ENCODE measurements at places on chromosomes 1 and 21.
A peak's percentile ranks its signal among the peaks of the same experiment; 100 is the strongest.

- DNase-seq: no peak
These were observed 3.0 kb downstream of the VASH2 start for GRCh38 chr1:212953321-212953720.

- DNase-seq: no peak
These were observed 53.3 kb downstream of the AHDC1 start for GRCh38 chr1:27550510-27551169.

DNA sequence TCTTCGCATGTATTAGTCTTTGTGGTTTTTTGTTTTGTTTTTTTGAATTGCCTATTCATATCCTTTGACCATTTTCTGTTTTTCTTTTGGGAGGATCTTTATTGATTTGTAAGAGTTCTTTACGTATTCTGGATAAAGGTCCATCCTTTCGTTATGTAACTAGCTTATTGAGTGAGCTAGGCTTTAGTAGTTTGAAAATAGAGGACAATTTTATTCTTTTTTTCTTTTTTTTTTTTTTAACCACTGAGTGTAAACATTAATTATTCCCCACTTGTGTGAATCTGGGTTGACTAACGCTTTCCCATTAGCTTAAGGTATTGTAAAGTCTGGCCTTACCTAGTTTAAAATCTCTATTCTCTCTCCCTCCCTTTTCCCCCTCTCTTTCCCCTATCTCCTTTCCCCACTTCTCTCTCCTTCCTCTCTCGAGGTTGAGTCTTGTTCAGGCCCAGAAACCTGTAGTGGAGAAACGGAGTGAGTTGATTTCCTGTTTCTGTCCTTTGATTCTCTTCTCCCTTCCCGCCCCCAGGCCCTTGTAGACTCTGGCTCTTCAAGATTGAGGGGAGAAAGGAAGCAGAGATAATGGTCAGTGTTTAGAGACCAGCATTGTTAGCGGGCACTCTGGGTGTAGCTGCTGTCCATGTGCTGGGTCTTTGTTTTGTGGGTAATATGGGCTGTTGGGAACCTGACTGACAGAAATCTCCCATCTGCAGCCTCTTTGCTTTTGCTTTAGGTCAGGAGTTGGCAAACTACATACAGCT, 1.5 kb downstream of the MORC3 start:
- peak; percentile 18 for DNase-seq

DNA sequence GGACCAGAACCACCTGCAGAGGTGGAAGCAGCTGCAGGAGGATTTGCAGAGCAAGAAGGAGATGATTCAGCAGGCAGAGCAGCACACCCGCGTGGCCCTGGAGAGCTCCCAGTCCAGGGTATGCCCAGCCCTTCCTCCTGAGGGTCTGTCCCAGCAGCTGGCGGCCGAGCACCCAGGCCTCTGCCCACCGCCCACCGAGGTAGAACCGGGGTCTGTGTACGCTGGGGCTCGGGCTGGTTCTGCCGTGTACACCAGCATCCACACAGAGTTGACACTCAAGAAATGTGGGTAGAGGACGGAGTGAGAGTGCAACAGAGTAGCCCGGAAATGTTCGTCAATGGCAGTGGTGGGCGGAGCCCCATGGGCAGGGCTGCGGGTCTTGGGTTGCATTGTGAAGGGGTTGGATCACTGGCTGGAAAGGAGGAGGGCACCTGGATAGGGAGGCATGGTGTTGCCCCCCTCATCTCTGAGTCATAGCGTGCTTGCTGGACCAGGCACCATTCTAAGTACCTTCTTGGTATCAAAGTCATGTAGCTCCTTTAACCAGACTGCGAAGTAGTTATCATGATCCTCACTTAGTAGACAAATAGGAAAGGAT, 5.1 kb upstream of the SMIM1 start:
- DNase-seq: no peak

DNA sequence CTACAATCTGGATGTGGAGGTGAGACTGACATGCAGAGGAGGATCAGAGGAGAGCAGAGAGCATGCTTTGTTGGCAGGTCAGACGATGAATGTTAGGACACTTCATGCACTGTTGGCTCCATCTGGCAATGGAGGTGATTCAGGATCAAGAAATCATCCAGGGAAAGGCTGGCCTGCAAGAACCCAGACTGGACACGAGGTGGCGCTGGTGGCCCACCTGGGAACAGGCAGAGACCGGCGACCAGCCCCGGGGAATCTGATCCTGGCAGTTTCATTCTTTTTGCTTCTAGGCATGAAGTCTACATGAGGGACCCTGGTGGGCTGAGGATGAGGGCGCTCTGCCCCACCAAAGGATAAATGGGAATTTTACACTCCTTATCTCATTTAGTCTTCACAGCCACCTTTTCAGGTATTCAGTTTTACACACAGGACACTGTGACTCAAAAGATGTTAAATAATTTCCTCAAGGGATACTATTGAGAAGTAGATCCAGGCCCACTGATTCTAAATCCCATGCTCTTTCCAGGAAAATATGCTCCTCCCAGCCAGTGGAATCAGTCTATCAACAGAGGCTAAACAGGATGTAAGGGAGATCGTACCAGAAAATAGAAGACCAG, 26.2 kb upstream of the SCMH1 start:
- peak; percentile 56 for DNase-seq

DNA sequence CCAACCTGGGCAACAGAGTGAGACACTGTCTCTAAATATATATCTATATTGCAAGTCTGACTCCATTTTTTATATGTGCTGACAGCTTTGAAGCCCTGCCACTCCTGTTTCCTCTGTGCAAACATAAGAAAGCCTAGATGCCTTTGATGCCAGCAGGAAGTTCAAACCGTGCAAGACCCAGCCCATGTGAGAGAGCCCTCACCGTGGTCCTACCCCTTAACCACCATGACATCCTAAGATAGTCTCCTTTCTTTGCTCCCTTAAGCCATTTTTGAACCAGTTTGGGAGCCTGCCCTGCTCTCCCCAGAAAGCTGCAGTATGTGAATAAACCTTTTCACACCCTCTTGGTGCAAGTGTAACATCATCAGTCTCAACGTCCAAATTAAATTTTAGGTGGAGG, 3.7 kb upstream of the DIPK1A start:
- peak; percentile 69 for DNase-seq

DNA sequence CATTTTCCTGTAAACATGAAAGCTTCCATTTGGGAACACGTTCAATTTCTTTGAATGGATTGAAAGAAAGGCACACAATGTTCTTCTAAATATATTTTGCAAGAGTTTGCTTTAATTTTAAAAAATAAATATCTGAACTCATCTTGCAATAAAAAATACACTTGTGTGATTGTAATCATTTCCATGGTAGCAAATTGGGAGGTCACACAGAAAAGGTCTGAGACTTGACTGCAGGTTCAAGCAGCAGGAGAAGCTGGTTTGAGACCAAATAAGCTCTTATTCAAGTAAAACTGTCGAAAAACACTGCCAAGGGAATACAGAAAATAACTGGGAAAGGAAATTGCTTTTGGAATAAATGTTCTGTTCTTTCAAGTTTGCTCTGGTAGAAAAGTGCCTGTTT, 498.9 kb downstream of the ADGRL2 start:
- no peak for DNase-seq

DNA sequence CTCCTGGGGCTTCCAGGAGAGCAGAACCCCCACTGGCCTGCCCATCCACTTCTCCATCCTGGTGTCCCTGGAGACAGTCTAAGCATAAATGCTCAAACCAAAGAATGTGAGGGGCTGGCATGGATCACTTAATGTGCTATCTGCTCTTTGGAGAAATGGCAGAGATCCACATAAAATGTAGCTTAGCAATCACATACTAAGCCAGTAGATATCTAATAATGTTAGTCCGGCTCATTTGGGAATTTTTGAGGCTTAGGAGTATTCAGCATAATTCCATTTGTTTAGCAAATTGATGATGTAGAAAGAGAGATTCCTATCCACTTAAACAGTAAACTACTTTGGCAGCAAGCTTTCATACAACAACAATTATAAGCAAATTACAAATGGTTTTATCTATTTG, 90.7 kb downstream of the TENT5C start:
- no peak for DNase-seq

GRCh38 chr1:173590557-173590956, 12.3 kb downstream of the SLC9C2 start:
- DNase-seq: no peak

DNA sequence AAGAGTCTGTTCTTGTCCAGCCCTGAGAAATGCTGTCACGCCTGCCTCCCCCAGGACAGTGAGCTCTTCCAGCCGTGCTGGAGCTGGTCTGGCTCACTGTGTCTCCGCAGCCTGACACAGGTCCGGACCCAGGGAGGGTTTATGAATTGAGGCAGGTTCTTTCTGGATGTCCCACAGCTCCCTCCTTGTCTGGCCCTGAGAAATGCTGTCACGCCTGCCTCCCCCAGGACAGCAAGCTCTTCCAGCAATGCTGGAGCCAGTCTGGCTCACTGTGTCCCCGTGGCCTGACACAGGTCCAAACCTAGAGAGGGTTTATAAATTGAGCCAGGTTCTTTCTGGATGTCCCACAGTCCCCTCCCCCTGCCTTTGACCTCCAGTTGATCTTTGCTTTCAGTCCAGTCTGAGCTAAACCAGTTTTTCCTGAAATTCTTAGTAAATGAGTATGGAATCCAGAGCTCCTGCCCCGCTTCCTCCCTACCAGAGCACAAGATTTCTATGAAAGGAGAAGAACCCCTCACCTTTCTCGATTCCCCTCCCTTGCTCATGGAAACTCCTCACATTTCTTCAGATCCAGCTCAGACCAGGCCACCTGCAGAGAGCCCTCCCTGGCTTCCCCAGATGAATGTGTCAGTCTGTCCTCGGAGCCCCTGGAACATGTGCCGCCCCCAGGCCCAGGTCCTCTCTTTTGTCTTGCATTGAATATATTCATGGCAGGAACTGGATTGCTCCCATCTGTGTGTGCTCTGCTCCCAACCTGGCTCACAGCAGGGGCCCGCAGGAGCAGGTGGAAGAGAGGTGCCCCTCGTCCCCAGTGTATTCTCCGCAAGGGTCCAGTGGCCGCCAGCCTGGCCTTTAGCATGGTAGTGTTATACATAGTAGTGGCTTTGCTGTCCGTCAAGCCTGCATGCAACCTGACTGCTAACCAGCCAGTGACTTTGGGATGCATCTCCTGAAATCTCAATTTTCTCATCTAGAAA, 116.3 kb downstream of the EPHB2 start:
- no peak for DNase-seq

- no peak for DNase-seq
These were observed 19.2 kb upstream of the PARP1 start for GRCh38 chr1:226427131-226427530.

DNA sequence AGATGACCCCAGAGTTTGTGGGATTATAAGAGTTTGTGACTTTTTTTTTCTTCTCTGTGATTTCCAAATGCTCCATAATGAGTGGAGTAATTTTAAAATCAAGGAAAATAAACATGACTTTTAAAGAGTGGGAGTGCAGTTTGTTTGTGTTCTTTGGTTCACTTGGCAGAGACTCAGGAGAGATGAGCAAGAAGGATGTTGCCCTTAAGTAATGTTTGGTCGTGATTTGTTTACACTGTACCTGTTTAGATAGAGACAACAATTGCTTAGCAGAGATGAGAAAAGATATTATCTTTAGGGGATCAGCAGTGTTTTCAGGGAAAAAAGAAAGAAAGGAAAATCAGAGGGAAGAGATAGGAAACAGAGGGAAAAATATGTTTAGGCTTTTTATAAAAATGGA, 170.8 kb downstream of the ADSS2 start:
- no peak for DNase-seq

DNA sequence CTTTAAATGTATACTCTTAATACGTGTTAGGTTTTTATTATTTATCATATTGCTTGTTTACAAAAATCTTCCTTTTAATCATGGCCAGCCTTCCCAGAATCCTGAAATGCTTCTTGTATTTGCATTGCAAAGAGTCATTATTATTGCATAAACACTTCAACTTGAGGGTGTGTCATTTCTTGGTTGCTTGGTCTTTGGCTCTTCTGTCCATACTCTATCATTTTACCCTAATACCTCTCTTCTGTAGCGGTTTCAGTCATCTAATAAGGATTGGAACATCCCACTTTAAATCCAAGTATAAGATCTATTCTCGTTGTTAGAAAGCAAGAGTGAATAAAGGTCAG, 200.6 kb upstream of the CACYBP start:
- DNase-seq: no peak

DNA sequence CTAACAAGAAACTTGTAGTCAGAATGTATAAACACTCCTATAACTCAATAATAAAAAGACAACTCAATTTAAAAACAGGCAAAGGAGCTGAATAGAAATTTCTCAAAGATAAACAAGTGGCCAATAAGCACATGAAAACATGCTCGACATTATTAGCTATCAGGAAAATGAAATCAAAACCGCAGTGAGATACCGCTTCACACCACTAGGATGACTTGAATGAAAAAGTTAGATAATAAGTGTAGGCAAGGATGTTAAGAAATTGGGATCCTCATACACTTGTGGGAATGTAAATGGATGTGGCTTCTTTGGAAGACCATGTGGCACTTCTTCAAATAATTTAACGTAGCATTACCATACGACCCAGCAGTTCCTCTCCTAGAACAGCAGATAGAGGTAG, 8.9 kb downstream of the RALGPS2 start:
- DNase-seq: no peak

GRCh38 chr1:80656014-80656636, 1144.6 kb upstream of the ADGRL2 start:
- DNase-seq: no peak
